CD8-positive, alpha-beta memory T cell (primary cell): ENCODE measurements at places on chromosomes 12 and 14. TPM values are rescaled to one million over a fixed set of nuclear protein-coding genes. Genes with fewer than 3 reads are reported as not detected.

The STRN3 gene
- 20.9 TPM for total RNA-seq

DNA sequence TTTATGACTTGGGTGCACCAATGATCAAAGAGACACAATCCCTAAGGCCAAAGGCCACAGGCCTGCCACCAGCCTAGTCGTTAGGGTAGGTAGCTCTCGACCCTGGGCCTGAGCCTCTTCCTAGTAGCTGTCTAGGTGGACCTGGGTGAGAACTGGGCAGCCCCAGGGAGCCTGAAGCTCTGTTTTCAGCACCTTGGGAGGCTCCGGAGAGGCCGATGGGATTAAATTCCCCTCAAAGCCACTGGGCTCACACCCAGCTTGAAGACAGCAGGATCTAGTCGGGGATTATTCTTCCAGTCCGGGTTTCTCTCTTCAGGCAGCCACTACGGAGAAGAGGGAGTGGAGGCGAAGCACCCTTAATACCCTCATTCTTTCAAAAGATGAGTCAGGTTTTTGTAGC lies 79.8 kb downstream of the TMEM260 start:
- no peak for DNase-seq
- no peaks in the 10 kb centered on the region for H3K36me3 ChIP-seq
- H3K4me1 ChIP-seq = no peaks in the 10 kb centered on the region

GRCh38 chr12:89693639-89694202 lies 14.9 kb downstream of the ATP2B1 start:
- no peaks in the 10 kb centered on the region for H3K36me3 ChIP-seq
- no peak for DNase-seq
- no peak overlapping the region for H3K4me3 ChIP-seq
- H3K4me1 ChIP-seq = peaks cover 41% of the 10 kb centered on the region
- no peaks in the 10 kb centered on the region for H3K27me3 ChIP-seq

The LRFN5 gene
- not detected for total RNA-seq
